Activated CD4-positive, alpha-beta T cell treated with anti-CD3 and anti-CD28 coated beads for 4 hours (primary cell): ENCODE measurements at places on chromosomes 16 and 17.

DNA sequence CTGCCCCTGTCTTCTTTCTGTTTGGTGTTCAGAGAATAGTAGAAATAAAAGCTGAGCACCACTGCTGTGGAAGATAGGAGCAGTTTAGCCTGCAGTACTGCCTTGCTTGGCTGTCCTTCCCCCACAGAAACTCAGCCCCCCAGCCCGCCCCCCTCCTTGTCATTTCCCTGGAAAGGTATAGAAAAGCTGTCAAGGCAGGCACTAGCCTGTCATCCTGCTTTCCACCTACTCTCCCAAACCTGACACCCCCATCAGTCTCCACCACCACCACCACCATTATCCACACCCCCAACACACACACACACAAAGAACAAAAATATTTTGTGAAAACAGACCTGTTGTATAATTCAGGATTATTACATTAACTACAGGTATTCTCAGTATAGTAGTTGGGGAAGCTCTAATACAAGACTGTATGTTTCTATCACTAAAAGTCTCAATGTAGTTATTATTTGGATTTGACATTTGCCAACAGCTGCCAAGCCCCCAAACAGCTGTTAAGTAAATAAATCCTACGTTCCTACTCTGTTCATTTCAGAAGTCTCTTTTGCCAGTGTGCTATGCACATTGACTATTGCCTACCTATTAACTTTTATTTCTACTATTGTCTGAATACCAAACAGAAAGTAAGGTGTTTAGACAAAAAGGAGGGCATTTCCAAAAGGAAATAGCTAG lies 128.8 kb downstream of the CYB561 start:
- DNase-seq = no peak

GRCh38 chr17:62751060-62751691 lies 56.9 kb downstream of the MARCHF10 start:
- DNase-seq = no peak

- no peak for DNase-seq
Measured at GRCh38 chr17:79943347-79944241, 92.1 kb downstream of the TBC1D16 start.

GRCh38 chr16:72241930-72242329 lies 70.0 kb upstream of the PMFBP1 start:
- no peak for DNase-seq

GRCh38 chr16:16008666-16009065 lies 59.2 kb downstream of the ABCC1 start:
- no peak for DNase-seq

DNA sequence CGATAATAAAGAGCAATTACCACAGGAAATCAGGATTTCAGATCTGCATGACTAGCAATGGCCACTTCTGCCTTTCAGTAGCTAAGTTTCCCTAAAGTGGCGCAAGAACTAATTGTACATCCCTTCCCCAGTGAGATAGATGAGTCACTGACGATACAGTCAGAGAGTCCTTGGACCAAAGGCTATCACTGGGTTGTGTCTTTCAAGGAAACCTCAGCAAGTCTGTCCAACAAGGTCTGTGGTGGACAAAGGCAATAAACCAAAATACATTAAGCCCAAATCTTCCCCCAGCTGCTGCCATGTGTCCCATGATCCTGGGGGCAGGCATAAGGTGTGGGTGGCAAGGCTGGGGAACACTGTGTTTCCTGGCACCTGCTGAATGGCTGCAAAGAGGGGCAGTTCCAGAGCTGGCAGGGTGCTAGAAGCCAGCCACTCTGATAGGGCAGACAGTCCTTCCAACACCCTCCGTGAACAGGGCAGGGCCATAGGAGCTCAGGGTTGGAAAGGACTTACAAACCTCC lies 20.5 kb upstream of the MTMR4 start:
- no peak for DNase-seq

GRCh38 chr16:50306287-50306686 lies 39.9 kb downstream of the ADCY7 start:
- no peak for DNase-seq

GRCh38 chr16:4347765-4348509 lies 3.2 kb downstream of the PAM16 start:
- DNase-seq = no peak

GRCh38 chr17:54947396-54947795 lies 21.1 kb downstream of the COX11 start:
- no peak for DNase-seq

DNA sequence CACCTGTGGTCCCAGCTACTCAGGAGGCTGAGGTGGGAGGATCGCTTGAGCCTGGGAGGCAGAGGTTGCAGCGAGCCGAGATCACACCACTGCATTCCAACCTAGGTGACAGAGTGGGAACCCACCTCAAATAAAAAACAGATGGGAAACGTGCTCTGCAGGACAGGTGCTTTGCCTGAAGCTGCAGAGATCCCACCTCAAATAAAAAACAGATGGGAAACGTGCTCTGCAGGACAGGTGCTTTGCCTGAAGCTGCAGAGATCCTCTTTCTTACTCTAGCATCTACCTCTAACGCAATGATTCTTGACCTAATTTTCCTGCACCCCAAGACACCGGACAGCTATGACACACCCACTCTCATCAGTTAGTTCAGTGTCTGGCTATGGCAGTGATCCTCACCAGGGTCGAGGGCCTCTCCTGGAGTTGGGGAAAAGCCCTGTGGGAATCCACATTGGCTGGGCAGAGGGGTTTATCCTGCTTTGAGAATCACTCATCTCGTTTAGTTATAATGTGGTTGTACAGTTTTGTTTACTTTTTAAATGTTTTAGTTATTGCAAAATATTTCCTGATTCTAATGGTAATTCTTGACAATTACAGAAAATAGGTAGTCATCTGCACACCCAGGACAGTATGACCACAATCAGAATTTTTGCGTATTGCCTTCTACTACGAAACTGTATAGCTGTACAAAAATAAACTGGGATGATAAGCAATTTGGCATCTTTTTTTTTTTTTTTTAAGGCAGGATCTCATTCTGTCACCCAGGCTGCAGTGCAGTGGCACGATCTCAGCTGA lies 11.4 kb downstream of the VPS53 start:
- no peak for DNase-seq

DNA sequence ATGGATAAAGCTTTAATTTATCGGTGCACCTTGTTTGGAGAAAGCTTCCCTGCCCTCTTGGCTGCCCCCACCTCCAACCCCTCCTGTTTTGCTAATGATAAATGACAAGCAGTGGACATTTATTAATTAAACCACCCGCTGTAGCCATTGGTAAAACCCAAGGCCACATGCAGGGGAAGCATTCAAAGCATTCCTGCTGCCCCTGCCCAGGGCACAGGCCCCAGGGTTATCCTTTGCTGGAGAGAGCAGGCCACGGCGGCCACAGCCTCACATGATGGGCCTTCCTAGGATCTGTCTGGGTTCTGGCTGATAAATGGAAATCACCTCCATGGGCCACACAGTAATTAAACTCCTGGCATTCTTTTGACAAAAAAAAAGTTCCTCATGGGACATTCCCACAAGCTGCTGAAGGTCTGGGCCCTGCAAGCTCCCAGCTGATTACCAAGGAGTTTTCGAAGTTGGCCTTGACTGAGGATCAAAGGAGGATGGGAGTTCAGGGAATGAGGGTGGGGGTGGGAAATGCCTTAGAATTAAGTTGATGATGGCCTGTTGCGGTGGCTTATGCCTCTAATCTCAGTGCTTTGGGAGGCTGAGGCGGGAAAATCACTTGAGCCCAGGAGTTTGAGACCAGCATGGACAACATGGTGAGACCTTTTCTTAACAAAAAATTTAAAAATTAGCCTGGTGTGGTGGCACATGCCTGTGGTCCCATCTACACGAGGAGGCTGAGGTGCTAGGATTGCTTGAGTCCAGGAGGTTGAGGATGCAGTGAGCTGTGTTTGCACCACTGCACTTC lies 35.5 kb downstream of the SOST start:
- no peak for DNase-seq

GRCh38 chr17:14489986-14490385 lies 189.1 kb downstream of the HS3ST3B1 start:
- no peak for DNase-seq

DNA sequence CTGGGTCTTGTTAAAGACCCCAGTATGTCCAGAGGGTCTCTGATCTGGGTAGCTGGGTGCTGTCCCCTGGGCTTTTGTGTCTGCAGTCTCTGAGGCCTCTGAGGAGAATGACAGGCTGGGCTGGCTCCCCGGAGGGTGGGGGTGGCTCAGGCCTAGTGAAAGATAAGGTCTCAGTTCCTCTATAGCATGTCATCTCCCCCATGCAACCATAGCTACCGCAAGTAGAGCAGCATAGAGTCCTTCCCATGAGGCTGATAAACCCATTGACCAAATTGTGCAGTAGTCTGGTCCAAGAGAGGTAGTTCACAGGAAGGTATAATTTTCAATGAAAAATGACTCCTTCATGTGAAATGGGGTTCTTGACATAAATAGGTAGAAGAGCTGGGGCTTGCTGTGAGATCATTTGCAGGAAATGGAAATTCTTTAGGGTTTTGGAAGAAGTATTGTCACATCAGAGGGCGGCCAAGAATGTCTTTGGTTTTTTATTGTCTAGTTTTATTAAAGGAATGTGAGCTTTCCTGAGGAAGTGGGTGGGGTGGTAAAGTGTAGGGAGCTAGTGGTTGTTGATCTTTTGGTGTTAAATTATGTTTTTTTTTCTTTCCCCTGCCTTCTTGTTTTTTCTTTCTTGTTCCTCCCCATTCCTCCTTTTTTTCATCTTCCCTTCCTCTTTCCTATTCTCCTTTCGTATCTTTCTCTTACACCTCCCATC lies 21.0 kb downstream of the SLC7A6OS start:
- peak; percentile 50 for DNase-seq

DNA sequence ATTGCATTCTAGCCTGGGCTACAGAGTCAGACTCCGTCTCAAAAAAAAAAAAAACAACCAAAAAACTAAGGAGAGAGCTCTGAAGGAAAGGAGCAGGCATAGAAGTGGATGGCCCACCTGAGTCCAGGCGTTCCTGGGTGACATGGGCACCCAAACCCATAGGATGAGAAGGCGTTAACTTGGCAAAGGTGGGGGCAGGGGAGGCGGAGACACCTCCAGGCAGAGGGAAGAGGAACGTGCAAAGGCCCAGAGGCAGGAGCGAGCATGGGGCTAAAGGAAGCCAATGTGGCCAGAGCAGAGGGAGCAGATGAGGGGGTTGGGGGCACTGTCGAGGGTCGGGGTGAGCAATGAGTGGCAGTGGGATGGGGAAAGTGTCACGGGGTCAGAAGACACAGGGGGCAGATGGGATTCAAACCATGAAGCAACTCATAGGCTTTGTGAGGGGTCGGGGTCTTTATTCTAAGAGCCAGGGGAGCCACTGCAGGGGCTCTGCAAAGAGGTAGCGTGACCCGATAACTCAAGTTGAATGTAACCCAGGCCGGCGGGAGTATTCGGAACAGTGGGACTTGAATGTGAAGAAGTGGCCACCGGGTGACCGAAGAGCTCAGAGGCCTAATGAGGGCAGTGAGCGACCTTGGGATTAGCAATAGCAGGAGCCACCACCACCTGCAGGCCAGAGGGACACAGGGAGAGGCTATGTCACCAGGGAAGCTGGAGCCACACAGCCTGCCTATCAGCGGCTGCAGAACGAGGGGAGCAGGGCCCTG lies 11.8 kb downstream of the TTYH2 start:
- DNase-seq = no peak

GRCh38 chr16:27759967-27760788 lies 210.2 kb downstream of the KATNIP start:
- no peak for DNase-seq

DNA sequence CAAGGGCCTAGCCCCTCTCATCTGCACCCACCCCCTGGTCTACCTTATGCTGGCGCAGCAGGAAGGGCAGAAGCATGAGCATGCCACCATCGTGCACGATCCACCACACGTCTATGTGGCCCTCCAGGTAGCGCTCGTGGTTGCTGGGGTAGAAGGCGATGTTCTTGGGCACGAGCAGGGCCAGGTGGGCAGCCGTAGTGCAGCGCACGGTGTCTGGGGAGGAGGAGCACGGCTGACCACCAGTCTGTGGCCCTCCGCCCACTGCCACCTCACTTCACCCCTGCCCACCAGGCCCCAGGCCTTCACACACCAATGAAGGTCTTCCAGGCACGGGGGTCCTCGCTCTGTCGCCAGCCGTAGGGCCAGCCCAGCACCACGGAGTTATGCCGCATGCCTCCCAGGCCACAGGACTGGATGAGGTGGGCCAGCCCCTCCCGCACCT lies 2.2 kb upstream of the LCAT start:
- DNase-seq = no peak

DNA sequence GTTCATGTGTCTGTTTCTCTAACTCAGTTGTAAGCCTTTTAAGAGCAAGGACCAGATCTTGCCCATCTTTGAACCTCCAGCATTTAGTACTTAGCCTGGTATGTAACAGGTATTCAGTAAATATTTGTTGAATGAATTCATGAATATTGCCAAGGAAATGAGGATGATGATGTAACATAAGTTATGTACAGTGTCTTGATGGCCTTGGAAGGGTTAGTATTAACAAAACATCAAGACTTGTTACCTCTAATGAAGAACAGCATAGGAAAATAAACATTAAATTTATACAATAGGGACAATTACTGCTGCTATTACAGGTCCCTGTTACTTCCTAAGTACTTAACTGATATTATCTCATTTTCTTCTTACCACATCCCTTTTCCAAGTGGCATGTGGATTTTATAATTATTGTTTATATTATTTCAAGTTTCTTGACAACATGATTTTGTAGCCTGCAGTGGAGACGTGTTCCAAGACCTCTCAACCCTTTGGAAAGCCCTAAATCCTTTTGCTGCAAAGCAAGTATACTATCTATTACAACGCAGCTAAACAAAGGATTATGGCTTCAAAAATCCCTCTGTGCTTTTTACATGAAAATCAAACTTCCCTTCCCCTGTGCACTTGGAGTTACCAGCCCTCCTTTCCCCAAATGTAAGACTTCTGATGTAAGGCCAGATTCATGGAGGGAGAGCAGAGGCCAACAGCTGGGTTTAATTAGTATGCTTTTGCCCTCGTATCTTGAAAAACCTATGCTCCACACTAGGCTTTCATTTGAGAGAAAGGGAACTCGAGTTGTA lies 77.4 kb upstream of the SMIM36 start:
- DNase-seq = no peak

GRCh38 chr17:34248511-34249024 lies 6.5 kb upstream of the CCL2 start:
- no peak for DNase-seq

GRCh38 chr16:78596996-78597422 lies 497.6 kb downstream of the WWOX start:
- DNase-seq = no peak

GRCh38 chr16:77963185-77964044 lies 58.9 kb upstream of the CLEC3A start:
- no peak for DNase-seq

- no peak for DNase-seq
Measured at GRCh38 chr17:40364906-40365305, 369 bp upstream of the GJD3 start.

DNA sequence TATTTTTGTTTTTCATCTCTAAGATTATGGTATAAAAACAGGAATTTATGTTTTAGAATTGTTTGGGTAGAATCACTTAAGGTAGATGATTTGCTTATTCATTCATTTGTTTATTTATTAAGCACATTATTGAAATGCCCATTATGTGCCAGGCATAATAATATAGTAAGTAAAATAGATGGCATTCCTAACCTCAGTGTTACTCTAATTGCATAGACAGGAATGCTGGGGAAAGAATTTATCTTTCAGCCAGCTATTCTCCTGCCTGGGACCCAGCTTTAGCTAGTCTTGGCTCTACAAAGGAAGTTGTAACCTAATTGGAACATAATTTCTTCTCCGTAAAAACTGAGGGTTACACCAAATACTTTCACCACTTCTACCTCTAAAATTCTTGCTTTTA lies 44.6 kb downstream of the NFAT5 start:
- DNase-seq = no peak
